ENCODE measurements at places on chromosomes 13 and 19. TPM values are rescaled to one million over a fixed set of nuclear protein-coding genes. Genes with fewer than 3 reads are reported as not detected.

The LYPD4 gene
- total RNA-seq: not detected

GRCh38 chr13:90498096-90498495 lies 849.4 kb upstream of the MIR17HG start:
- no peaks in the 10 kb centered on the region for H3K4me1 ChIP-seq
- H3K27me3 ChIP-seq: no peaks in the 10 kb centered on the region
- no peak overlapping the region for H3K27ac ChIP-seq
- DNase-seq: no peak
- no peak overlapping the region for H3K4me3 ChIP-seq

DNA sequence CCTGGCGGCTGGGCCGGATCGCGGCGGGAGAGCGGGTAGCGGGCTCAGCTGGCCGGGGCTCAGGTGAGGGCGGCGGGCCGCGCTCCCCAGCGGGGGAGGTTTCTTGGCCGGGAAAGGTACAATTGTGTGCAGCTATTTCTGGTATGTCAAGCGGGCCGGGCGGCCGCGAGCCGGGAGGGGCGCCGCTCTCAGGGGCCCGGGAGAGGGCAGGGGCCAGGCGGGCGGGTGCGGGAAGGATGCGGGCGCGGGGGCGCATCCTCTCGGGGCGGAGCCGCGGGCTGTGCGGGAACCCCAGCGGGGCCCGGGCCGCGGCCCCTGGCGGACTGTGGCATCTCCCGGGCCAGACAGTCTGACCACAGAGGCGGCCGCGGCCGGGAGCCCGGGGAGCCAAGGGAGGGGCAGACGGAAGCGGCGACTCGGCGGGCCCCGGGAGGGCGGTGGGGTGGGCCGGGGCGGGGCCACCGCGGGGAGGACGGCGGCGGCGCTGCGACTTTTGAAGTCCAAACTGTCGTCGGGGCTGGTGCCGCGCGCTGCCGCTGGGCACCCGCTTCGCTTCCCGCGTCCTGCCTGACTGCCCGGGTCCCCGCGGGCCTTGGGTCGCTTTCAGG lies at the start of gene LMO7:
Gene LMO7, plus strand, starts transcription at position 503 of the 608 bp plus-strand sequence. CDS start 328 bp downstream, outside the sequence.
- H3K36me3 ChIP-seq: no peaks in the 10 kb centered on the region
- peak within 1 kb of the TSS; percentile 34 for H3K27ac ChIP-seq
- no peaks in the 10 kb centered on the region for H3K4me1 ChIP-seq
- H3K4me3 ChIP-seq: peak within 1 kb of the TSS; percentile 75
- H3K27me3 ChIP-seq: no peaks in the 10 kb centered on the region
- DNase-seq: peak; percentile 45

DNA sequence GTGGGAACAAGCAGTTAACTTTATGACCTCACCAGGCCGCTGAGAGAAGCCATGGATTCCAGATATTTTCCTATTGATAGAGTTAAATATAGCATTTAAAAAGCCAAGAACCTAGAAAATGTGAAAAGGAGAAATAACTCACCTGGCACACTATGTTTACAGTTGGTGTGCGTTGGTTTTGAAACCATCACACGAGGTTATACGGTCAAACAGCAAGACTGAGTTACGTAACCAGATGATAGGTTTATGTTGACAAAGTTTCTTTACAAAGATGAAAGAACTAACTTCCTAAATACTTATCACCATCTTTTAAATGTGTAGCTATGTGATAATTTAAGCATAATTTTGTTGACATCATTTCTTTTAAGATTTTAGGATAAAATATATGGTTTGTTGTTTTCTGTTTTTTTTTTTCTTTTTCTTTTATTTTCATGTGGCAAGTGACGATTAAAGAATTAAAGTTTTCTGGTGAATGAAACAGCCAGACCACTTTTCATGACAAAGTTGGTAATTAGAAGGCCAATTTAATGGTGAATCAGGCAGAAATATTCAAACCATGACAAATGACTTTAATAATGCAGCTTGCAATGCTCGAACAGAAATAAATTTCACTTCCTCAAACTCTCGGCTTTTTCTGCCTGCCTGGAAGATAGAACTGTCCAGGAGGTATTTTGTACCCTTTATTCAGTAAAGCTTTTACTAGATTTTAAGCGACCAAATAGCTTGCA lies 339.1 kb upstream of the OBI1 start:
- H3K36me3 ChIP-seq: no peaks in the 10 kb centered on the region
- H3K27me3 ChIP-seq: no peaks in the 10 kb centered on the region
- no peaks in the 10 kb centered on the region for H3K4me1 ChIP-seq

DNA sequence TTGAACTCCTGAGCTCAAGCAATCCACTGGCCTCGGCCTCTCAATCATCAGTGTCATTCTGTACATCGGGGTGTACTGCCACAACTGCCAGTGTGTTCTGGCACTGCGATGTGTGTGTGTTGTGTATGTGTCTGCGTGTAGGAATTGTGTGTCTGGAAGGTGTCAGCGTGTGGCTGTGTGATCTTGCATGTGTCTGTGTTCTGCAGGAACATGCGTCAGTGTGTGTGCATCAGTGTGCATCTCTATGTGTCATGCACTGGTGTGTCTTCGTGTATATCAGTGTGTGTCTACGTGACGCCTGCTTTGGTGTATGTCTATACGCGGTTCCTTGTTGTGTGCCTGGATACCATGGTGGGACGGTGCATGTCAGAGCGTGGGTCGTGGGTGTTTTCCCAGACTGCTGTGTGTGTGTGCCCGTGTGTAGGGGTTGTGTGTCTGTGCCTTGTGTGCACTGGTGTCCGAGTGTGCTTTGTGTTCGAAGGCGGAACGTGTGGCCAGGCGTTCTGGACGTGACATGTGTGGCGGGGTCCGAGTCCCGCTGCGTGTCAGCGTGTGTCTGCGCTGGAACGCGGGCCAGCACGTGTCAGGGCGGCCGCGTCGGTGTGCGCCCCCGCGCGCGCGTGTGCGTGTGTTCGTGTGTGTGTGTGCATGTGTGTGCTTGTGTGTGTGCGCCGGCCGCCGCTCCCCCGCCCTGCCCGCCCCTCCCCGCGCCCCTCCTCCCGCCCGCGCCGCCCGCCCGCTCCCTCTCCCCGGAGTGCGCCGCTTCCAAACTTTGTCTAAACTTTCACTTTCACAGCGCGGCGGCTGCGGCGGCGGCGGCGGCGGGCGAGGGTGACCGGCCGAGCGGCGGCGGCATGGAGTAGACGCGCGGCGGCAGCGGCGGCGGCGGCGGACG lies at the start of gene NFIX:
Gene NFIX, plus strand, starts transcription at position 775 of the 895 bp plus-strand sequence. CDS start 363 bp downstream, outside the sequence.
- peak within 1 kb of the TSS; percentile 43 for H3K4me3 ChIP-seq
- no peak within 1 kb of the TSS for H3K27ac ChIP-seq
- no peaks in the 10 kb centered on the region for H3K36me3 ChIP-seq

GRCh38 chr19:29271341-29271740 lies 58.4 kb upstream of the UQCRFS1 start:
- no peak overlapping the region for H3K4me3 ChIP-seq
- H3K36me3 ChIP-seq: no peaks in the 10 kb centered on the region
- no peak overlapping the region for H3K27ac ChIP-seq

DNA sequence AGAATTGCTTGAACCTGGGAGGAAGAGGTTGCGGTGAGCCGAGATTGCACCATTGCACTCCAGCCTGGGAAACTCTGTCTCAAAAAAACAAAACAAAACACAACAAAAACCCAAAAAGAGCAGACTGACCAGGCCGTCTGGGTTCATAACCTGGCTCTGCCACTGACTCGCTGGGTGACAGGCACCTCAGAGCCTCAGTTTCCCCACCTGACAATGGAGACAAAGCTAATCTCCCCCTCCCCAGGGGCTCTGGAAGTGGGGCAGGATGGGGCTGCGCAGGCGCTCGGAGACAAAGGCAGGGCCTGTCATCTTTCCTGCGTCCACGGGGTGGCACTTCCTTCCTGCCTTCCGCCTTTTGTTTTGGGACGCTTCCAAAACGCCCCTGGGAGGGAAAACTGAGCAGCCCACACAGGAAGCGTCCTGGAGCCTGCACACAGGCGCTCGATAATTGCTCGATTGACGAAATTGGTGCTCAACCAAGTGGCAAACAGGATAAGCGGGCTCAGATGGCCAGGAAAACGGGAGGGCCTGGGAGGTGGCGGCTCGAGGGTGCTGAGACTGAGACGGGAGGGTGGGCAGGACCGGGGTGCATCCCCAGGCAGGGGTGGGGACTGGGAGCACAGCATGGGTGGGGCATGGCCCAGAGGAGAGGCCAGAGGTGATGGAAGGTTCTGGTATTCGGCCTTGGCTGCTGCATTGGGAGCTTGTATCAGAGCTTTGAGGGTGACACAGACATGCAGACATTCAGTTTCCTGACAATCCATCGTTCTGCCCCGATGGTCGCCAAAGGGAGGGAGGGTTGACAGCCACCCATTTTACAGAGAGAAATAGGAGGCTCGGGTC lies 17.8 kb downstream of the SPC24 start:
- no peak overlapping the region for H3K27ac ChIP-seq
- H3K27me3 ChIP-seq: no peaks in the 10 kb centered on the region
- DNase-seq: peak; percentile 64
- peak overlapping the region; percentile 52 for H3K4me3 ChIP-seq
- H3K36me3 ChIP-seq: no peaks in the 10 kb centered on the region

GRCh38 chr13:94343243-94343585 lies 136.3 kb downstream of the DCT start:
- no peaks in the 10 kb centered on the region for H3K36me3 ChIP-seq
- H3K4me3 ChIP-seq: no peak overlapping the region
- no peaks in the 10 kb centered on the region for H3K27me3 ChIP-seq
- no peak overlapping the region for H3K27ac ChIP-seq
- H3K4me1 ChIP-seq: no peaks in the 10 kb centered on the region
- DNase-seq: no peak

DNA sequence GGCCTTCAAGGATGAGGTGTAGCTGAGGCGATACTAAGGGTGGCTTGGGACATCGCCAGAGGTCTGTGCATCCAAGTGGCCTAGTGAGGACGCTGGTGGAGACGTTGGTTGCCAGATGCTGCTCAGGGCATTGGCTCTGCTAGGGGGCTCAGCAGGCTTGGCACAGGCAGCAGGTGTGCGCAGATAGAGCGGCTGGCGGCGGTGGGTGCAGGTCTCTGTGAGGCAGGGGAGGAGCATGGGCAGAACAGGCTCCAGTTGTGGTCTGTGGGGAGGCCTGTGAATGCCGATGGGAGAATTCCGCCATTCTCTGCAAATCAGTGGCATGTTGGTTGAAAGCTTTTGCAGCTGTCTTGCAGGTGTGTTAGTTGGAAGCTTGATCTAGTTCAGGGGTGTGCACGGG lies 21.2 kb downstream of the PRAM1 start:
- no peak for DNase-seq
- peaks cover 21% of the 10 kb centered on the region for H3K36me3 ChIP-seq
- no peaks in the 10 kb centered on the region for H3K27me3 ChIP-seq
- H3K4me1 ChIP-seq: peaks cover 9% of the 10 kb centered on the region

Measured in naive thymus-derived CD4-positive, alpha-beta T cell (primary cell).